ENCODE measurements at places on chromosomes 1 and 21. TPM values are rescaled to one million over a fixed set of nuclear protein-coding genes. Genes with fewer than 3 reads are reported as not detected.

The STX12 gene
- 24.0 TPM for total RNA-seq

The FAM110D gene
- total RNA-seq, result 2.7 TPM

The SLC19A2 gene
- 31.7 TPM for total RNA-seq

The CCDC181 gene
- 1.1 TPM for total RNA-seq

The ZNF593OS gene
- not detected for total RNA-seq

The TSACC gene
- not detected for total RNA-seq

The CDCA8 gene
- 0.09 TPM for total RNA-seq

The WDR64 gene
- not detected for total RNA-seq

The ESRRG gene
- 49.5 TPM for total RNA-seq

The OR2T27 gene
- total RNA-seq, result not detected

The TMEM125 gene
- total RNA-seq, result 0.26 TPM

The HEATR1 gene
- 10.8 TPM for total RNA-seq

The SH2D1B gene
- total RNA-seq, result 0.60 TPM

The DMRTA2 gene
- total RNA-seq, result not detected

The AGMAT gene
- total RNA-seq, result not detected

The EPS8L3 gene
- total RNA-seq, result not detected

The TCHH gene
- total RNA-seq, result not detected

The LRRC39 gene
- 145 TPM for total RNA-seq

The CD34 gene
- total RNA-seq, result 46.4 TPM

The LDLRAD2 gene
- not detected for total RNA-seq

The AGRN gene
- total RNA-seq, result 25.6 TPM

The ANGPTL3 gene
- not detected for total RNA-seq

The ST6GALNAC3 gene
- 5.3 TPM for total RNA-seq
